ENCODE measurements at places on chromosomes 3 and 15. TPM values are rescaled to one million over a fixed set of nuclear protein-coding genes. Genes with fewer than 3 reads are reported as not detected.

Gene KNL1
- total RNA-seq: 24.5 TPM

Gene GPR62
- not detected for total RNA-seq

Gene LTK
- not detected for total RNA-seq

Gene GAP43
- total RNA-seq: 0.16 TPM

Gene GRM7
- not detected for total RNA-seq

Gene DUOX1
- total RNA-seq: 0.14 TPM

Gene IL17RB
- total RNA-seq: not detected

Gene PDZRN3
- total RNA-seq: not detected

- H3K27me3 ChIP-seq: peaks cover 4% of the 10 kb centered on the region
- peak overlapping the region; percentile 27 for H3K27ac ChIP-seq
- no peaks in the 10 kb centered on the region for H3K36me3 ChIP-seq
- peaks cover 47% of the 10 kb centered on the region for H3K4me1 ChIP-seq
- DNase-seq: no peak
Observed at GRCh38 chr3:146550070-146550615, 5.7 kb upstream of the PLSCR1 start.

DNA sequence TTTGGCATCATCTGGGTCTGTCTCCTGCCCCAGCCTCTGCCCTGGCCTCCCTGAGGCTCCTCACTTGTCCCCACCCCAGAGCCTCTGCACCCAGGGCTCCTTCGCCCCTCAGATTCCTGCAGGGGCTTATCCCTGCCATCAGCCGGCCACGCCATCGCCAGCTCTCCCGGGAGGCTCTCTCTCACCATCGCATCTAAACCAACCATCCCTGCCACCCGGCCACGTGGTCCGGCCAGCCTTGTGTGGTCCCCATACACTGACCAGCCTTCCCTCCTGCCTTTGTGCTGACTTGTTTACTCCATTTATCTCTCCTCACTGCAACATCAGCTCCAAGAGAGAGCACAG is 134.3 kb upstream of the IQSEC1 start:
- no peaks in the 10 kb centered on the region for H3K36me3 ChIP-seq
- H3K4me3 ChIP-seq: no peak overlapping the region
- DNase-seq: no peak

DNA sequence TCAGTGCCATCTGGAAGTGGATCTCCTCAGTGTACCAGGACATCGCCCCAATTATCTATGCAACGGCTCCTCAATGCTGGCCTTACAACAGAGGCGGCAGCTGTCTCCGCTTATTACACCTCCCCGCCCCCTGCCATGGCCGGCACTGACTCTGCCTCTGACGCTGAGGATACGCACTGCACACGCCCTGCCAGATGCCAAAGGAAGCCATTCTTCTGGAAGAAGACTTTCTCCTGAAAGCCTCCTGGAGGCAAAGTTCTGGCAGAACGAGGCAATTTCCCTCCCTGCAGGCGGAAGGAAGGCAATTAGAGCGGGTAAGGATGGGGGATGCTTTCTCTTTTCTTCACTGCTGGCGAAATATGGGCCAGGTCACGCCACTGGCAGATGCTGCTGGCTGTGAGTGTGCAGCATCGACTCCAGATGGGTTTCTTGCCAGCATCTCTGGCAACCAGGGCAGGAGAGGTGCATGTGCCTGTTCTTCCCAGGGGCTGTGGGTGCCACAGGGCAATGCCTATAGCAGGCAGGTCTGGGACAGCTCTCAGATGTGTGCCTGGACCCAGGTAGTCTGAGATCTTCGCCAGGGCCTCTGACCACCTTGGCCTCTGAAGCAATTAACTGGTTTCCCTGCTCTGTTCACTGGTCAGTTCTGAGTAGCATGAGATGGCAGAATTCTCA is 62.2 kb upstream of the MRPS22 start:
- DNase-seq: no peak
- H3K36me3 ChIP-seq: no peaks in the 10 kb centered on the region
- H3K27me3 ChIP-seq: no peaks in the 10 kb centered on the region
- no peaks in the 10 kb centered on the region for H3K4me1 ChIP-seq
- H3K4me3 ChIP-seq: no peak overlapping the region

DNA sequence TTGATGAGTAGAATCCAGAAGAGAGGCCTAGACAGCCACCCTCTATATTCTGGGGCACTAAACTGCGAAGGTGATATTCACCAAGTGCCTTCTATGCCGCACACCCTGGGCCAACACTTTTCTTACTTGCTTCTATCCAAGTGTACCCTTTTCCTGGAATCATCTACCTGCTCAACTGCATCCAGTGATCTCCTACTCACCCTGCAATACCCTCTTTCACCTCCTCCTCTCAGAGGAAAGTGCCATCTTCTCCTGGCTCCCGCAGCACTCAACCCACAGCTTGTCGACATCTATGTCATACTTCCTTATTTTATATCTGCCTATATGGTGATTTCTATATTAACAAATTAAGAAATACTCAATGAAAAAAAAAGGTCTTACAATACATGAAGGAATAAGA is 28.6 kb upstream of the LMCD1 start:
- H3K27ac ChIP-seq: no peak overlapping the region
- H3K4me3 ChIP-seq: no peak overlapping the region
- DNase-seq: no peak
- peaks cover 3% of the 10 kb centered on the region for H3K27me3 ChIP-seq
- H3K4me1 ChIP-seq: no peaks in the 10 kb centered on the region

DNA sequence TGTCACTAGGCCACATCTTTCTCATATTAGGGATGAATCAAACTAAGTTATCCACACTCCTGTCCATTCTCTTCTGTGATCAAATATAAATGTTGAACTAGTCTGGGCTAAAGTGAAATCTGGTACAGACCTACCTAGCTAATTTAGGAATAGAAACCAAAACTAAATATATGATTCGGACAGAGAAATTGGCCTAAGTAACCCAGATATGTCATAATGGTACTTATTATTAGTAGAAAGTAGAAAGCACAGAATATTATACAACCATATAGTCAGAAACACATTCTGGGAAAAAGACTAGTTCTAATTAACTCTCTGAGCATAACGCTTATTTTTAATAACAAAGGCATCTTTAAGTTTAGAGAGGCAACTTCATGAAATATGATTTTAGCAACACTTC is 389.0 kb downstream of the LSAMP start:
- no peak overlapping the region for H3K4me3 ChIP-seq
- no peaks in the 10 kb centered on the region for H3K36me3 ChIP-seq

DNA sequence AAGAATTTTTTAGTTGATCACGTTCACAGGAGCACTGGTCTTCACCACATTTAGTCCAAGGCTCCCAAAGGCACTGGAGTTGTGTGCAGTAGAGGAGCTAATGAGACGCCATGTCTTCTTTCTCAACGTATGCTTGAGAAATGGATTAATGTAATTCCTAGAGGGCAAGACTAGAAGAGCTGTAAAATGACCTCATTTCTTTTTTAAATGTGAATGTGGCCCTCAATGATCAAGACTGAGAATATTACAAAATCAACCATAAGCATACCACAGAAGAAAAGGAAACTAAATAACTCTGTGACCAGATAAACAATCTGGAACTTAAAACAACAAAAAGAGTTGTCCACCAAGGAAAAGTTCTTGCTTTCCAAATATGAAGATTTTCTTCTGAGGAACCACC is 112.1 kb upstream of the THBS1 start:
- H3K4me1 ChIP-seq: no peaks in the 10 kb centered on the region
- H3K27me3 ChIP-seq: no peaks in the 10 kb centered on the region
- H3K36me3 ChIP-seq: no peaks in the 10 kb centered on the region
- no peak overlapping the region for H3K4me3 ChIP-seq
- no peak overlapping the region for H3K27ac ChIP-seq

- peaks cover 17% of the 10 kb centered on the region for H3K36me3 ChIP-seq
- H3K4me3 ChIP-seq: peak overlapping the region; percentile 88
- H3K4me1 ChIP-seq: peaks cover 34% of the 10 kb centered on the region
- DNase-seq: no peak
Observed at GRCh38 chr15:76310475-76311099, 682 bp downstream of the ETFA start.

GRCh38 chr3:43686700-43687498 is 3.8 kb upstream of the ABHD5 start:
- H3K36me3 ChIP-seq: peaks cover 8% of the 10 kb centered on the region
- no peak for DNase-seq
- no peak overlapping the region for H3K27ac ChIP-seq
- no peak overlapping the region for H3K4me3 ChIP-seq

DNA sequence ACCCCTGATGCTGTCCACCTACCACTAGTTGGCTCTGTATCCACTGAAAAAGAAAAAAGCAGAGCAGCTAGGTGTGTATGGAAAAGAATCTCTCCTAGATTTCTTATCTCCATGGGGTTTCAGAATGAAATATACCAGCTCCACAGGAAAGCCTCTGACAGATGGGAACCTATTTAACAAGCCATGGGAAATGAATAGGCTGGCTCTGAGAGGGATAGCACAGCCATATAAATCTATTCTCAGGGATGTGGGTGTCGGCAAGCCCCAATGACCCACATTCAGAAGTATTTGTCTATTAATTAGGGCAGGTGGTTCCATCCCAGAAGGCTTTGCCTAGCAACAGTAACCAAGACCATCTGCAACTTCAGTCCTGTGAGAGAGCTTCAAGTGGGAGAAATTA is 694.1 kb downstream of the AGBL1 start:
- no peaks in the 10 kb centered on the region for H3K4me1 ChIP-seq
- no peak overlapping the region for H3K4me3 ChIP-seq
- H3K36me3 ChIP-seq: no peaks in the 10 kb centered on the region
- H3K27me3 ChIP-seq: no peaks in the 10 kb centered on the region

DNA sequence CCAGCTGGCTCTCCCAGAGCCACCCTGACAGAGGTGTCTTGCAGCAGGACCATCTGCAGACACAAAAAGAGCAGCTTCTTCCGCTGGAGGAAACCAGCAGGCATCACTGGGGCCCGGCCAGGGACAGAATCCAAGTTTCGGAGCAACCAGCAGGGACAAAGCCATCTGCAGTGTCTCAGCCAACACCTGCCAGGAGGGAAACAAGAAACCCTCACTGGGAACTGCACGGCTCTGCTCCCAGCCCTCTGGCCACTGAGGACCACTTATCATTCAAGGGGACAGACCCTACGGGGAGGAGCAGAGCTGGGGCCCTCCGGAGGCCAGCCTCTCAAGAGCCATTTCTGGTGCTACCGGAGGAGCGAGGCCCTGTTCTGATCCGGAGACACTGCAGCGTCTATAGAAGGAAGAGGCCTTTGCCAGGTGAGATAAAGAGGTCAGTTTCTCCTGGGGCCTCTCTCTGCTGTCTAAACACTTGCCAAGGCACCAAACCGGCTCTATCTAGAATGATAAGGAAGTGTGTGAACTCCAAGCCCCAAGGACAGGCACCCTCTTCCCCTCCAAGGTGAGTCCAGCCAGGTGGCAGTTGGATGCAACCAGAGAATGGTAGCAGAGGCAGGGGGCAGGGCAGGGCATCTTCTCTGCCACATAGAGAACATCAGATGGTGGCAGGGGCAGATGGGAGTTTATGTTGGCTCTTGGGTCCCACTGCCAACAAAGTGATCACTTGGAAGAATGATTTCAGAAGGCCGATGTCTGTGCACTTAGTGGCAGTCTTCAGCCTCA is 89.0 kb downstream of the CHSY1 start:
- H3K27me3 ChIP-seq: no peaks in the 10 kb centered on the region
- H3K27ac ChIP-seq: no peak overlapping the region
- H3K4me1 ChIP-seq: peaks cover 37% of the 10 kb centered on the region
- no peak overlapping the region for H3K4me3 ChIP-seq
- H3K36me3 ChIP-seq: peaks cover 22% of the 10 kb centered on the region

DNA sequence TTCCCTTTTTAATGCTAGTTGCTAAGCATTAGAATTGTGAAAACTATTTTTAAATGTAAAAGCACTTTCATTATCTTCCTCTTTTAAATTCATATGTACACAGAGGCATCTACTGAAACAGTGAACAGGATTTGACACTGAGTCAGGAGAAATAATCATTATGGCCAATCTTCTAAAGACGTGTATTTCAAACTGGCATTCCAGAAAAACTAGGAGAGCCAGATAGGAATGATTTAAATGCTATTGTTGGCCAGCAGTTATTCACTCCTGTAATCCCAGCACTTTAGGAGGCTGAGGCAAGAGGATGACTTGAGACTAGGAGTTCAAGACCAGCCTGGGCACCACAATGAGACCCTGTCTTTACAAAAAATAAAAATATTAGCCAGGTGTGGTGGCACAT is 67.6 kb upstream of the RAP2B start:
- H3K4me3 ChIP-seq: no peak overlapping the region
- H3K27me3 ChIP-seq: no peaks in the 10 kb centered on the region
- DNase-seq: no peak
- no peaks in the 10 kb centered on the region for H3K36me3 ChIP-seq
- H3K27ac ChIP-seq: no peak overlapping the region

DNA sequence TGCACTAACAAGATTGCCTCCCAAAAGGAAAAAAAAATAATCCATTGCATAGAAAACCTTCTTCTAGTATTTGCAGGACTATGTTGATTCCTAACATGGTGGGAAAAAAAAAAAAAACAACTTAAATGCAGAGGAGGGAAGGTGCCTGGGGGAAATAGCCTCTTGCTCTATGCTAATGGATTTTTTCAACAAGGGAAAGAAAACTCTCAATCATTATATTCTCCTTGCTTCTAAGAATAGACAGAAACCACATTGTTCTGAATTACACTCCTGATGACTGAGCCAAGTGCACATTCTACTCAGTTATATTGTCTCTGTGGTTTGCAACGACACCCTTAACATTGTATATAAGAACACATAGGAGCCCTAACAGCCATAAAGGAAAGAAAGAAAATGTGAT is 760.2 kb downstream of the NAALADL2 start:
- no peaks in the 10 kb centered on the region for H3K27me3 ChIP-seq
- no peaks in the 10 kb centered on the region for H3K36me3 ChIP-seq
- DNase-seq: no peak
- H3K4me3 ChIP-seq: no peak overlapping the region

- H3K4me1 ChIP-seq: peaks cover 15% of the 10 kb centered on the region
- no peak overlapping the region for H3K4me3 ChIP-seq
- H3K36me3 ChIP-seq: no peaks in the 10 kb centered on the region
- H3K27ac ChIP-seq: no peak overlapping the region
Observed at GRCh38 chr3:131731709-131732108, 228.9 kb upstream of the MRPL3 start.

DNA sequence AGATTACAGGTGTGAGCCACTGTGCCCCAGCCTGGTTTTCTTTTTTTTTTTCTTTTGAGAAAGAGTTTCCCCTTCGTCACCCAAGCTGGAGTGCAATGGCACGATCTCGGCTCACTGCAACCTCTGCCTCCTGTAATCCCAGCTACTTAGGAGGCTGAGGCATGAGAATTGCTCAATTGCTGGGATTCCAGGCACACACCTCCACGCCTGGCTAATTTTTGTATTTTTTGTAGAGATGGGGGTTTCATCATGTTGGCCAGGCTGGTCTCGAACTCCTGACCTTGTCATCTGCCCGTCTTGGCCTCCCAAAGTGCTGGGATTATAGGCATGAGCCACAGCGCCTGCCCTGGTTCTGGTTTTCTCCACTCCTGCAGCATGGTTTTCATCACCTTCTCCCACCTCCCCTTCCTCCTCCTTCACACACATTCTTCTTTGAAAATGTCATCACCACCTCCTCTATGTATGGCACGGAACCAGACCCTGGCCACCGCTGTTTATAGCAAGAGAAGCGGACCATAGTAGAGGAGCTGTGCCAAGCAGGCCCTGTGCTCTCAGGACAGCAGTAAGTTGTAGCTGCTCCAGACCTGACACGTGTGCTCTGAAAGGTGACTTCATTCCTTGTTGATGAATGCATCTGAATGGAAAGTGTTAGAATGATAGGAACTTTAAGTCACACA is 14.6 kb upstream of the AHSG start:
- no peak overlapping the region for H3K27ac ChIP-seq
- DNase-seq: no peak
- H3K27me3 ChIP-seq: peaks cover 4% of the 10 kb centered on the region
- no peak overlapping the region for H3K4me3 ChIP-seq

GRCh38 chr3:124115279-124115678 is 123.4 kb upstream of the ROPN1 start:
- DNase-seq: no peak
- H3K4me1 ChIP-seq: no peaks in the 10 kb centered on the region
- H3K4me3 ChIP-seq: no peak overlapping the region
- no peaks in the 10 kb centered on the region for H3K36me3 ChIP-seq
- no peak overlapping the region for H3K27ac ChIP-seq

Data from activated naive CD8-positive, alpha-beta T cell treated with anti-CD3 and anti-CD28 coated beads for 36 hours (primary cell).